GM12892 (cell line): ENCODE measurements at places on chromosomes 2 and 18.

- no peak for DNase-seq
Measured at GRCh38 chr2:205364261-205364660, 318.0 kb upstream of the NRP2 start.

GRCh38 chr2:40844353-40845277, 392.7 kb upstream of the SLC8A1 start:
- DNase-seq = no peak

DNA sequence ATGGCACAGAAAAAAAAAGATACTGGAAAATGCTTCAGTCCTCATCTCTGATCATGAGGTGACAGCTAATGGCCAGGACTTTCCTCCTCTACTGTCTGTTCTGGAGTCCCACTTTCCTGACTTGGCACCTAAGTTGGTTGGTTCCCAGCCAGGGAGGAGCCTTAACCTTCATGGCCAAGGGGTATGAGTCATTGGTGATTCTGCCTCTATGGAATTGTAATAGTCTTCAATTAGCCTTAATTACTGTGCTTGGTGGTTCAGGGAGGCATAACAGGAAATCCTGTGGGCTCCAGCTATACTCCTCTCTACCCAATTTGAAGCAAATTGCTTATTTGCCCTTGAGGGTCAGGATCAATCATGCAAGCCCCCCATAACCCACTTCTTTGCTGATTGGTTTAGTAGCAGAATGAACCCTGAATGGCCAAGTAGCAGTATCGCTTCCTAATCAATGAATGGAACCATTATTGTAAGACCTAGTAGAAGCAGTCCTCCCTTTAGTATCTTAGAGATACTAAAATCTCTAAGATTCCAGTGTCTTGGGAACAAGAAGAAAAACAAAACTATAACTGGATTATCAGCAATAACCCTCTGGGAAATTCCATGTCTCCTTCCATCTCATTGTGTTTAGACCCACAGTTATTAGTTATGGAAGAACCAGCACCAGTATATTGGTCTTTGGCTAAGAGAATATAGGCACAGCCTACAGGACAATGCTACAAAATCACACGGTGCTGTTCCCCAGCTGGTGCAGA, 109.0 kb downstream of the COL6A3 start:
- no peak for DNase-seq

- DNase-seq = no peak
Measured at GRCh38 chr2:128495996-128496547, 177.4 kb upstream of the HS6ST1 start.

- DNase-seq = no peak
Measured at GRCh38 chr2:28206762-28207161, 185.9 kb upstream of the FOSL2 start.

GRCh38 chr2:197894751-197895274, 90.4 kb downstream of the PLCL1 start:
- no peak for DNase-seq

DNA sequence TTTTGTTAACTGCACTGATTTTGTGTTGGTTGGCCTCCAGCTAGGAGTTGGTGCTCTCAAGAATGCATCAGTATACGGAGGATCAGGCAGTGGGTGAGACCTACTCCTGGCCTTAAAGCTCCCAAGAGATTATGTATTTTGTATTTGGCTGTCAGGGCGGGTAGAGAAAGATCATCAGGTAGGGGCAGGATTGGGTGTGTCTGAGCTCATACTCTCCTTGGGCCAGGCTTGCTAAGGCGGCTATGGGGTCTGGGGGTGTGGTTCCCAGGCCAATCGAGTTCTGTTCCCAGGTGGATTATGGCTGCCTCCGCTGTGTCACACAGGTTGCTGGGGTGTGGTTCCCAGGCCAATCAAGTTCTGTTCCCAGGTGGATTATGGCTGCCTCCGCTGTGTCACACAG, 28.9 kb upstream of the IL1RN start:
- no peak for DNase-seq

GRCh38 chr2:108905906-108906305, 83.1 kb downstream of the EDAR start:
- no peak for DNase-seq

- no peak for DNase-seq
Measured at GRCh38 chr2:241232736-241233575, 44.5 kb downstream of the ANO7 start.

DNA sequence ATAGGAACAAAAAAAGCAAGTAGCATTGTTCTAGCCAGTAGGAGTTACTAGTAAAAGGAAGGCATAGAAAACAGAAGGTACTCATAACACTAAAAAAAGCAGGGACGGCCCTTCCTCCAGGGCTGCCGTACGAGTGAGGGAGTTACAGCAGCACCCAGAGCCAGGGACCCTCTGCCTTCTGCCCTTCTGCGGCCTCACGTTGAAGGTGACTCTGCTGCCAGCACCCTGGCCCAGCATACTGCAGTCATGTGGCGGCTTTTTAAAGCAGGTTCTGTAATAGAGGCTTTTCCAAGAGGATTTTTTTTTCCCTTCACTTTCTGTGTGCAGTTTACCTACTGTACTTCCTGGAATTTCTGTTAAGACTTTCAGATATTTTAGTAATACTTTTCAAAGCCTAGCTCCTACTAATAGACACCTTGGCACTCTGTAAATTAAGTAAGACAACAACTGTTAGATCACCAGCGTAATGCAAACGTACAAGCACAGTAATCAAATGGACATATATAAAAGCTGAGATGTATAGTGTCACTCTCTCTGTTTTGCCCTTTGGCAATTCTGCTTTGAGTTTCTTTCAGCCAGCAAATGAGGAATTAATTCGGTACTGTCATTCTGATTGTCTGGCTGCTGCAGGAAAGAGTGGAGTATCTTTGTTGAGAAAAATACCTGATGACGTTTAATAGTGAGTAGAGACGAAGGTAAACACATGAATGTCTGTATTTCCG, 161.5 kb downstream of the PTGR3 start:
- DNase-seq = no peak

GRCh38 chr2:26657265-26657664, 16.1 kb upstream of the CIB4 start:
- no peak for DNase-seq

DNA sequence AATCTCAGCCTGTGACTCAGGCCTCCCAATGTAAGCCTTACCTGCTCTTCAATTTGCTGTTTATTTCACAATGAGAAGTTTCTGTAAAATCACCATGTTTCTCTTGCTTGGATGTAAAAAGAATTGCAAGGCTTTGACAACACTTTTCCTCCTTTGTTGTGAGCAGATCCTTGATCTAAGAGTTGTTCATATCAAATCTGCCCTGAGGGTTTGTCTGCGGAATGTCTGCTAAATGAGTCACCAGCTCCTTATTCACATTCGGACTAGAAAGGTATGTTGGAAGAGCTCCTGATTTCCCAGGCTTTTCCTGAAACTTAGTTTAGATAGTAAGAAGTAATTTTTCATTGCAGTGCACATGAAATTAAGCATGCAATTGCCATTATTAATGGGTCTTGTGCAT, 268.2 kb upstream of the TCF4 start:
- no peak for DNase-seq
